ENCODE measurements at places on chromosomes 7 and 10. TPM values are rescaled to one million over a fixed set of nuclear protein-coding genes. Genes with fewer than 3 reads are reported as not detected.

DNA sequence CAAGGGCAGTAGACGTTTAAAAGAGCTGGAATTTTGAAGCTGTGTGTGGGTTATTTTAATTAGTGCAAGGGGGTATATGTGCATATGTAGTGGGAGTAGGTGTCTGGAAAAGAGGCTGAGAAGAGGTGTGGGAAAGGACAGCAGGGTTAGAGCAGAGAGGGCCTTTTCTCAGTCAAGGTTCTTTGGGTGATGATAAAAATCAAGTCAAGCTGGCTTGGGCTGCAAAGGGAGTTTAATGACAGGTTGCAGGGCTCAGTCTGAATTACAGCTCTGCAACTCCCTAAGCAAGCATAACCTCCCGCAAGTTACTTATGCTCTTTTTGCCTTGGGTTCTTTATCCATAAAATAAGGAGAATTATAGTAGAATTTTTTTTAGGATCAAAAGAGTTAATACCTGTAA lies 83.5 kb downstream of the RELN start:
- no peak overlapping the region for H3K4me3 ChIP-seq
- no peak overlapping the region for H3K27ac ChIP-seq
- H3K27me3 ChIP-seq: no peaks in the 10 kb centered on the region
- no peaks in the 10 kb centered on the region for H3K36me3 ChIP-seq

- no peak for DNase-seq
- no peaks in the 10 kb centered on the region for H3K4me1 ChIP-seq
- no peaks in the 10 kb centered on the region for H3K36me3 ChIP-seq
- no peak overlapping the region for H3K4me3 ChIP-seq
Measured at GRCh38 chr7:125876431-125876830, 946.8 kb upstream of the POT1 start.

GRCh38 chr7:98021588-98022351 lies 31.8 kb upstream of the OCM2 start:
- H3K4me1 ChIP-seq: no peaks in the 10 kb centered on the region
- H3K4me3 ChIP-seq: no peak overlapping the region
- no peaks in the 10 kb centered on the region for H3K27me3 ChIP-seq

DNA sequence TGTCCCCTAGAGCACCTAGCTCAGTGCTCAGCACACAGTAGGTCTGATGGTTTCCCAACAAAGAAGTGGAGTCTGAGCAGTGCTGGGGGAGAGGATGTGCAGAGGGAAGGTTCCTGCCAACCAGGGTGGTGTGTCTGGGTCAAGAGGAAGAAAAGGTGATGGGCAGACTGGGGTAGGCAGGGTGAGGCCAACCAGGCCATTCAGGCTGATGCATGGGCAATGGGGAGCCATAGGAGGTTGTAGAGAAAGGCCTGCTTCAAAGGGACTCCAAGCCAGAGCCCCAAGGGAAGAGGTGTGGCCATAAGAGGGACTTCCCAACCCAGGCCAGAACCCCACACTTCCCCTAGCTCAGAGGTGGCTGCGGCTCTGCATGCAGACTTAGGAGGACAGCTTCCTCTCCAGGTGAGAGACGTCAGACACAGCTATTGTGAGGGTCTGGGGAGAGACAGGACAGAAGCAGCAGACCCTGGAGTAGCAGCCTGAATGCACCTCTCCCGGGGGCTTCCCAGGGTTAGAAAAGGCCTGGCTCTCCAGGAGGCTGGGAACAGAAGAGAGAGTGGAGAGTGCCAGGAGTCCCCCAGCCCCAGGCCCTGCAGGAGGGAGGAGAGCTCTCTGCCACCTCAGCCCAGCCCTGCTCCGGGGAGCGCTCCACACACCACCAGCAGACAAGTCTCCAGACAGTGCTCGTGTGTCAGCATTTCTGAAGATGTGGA lies 87.4 kb upstream of the ZMIZ1 start:
- peaks cover 25% of the 10 kb centered on the region for H3K4me1 ChIP-seq
- no peak overlapping the region for H3K4me3 ChIP-seq
- H3K36me3 ChIP-seq: no peaks in the 10 kb centered on the region
- DNase-seq: no peak

The BLNK gene
- 0.41 TPM for total RNA-seq

The ZNF853 gene
- 13.3 TPM for total RNA-seq

DNA sequence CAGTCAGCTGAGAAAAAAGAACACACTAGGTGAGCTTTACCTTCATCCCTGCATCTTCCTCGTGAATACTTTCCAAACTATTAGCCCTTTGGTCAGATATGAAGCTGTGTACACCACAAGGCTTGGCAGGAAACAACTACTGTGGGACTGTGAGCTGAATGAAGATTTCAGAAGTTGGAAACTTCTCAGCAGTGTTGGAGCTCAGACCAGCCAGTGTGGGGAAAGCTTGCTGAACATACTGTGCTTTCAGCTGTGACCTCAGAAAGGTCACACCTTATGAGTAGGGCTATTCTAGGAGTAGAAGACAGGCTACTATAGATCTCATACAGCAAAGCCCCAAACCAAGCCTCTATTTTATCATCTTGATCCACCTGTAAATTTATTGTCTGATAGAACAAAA lies 123.6 kb downstream of the EXOC4 start:
- peaks cover 4% of the 10 kb centered on the region for H3K36me3 ChIP-seq
- H3K4me3 ChIP-seq: no peak overlapping the region
- H3K27me3 ChIP-seq: no peaks in the 10 kb centered on the region
- DNase-seq: no peak
- no peak overlapping the region for H3K27ac ChIP-seq
